ENCODE measurements at places on chromosomes 7 and 10.

DNA sequence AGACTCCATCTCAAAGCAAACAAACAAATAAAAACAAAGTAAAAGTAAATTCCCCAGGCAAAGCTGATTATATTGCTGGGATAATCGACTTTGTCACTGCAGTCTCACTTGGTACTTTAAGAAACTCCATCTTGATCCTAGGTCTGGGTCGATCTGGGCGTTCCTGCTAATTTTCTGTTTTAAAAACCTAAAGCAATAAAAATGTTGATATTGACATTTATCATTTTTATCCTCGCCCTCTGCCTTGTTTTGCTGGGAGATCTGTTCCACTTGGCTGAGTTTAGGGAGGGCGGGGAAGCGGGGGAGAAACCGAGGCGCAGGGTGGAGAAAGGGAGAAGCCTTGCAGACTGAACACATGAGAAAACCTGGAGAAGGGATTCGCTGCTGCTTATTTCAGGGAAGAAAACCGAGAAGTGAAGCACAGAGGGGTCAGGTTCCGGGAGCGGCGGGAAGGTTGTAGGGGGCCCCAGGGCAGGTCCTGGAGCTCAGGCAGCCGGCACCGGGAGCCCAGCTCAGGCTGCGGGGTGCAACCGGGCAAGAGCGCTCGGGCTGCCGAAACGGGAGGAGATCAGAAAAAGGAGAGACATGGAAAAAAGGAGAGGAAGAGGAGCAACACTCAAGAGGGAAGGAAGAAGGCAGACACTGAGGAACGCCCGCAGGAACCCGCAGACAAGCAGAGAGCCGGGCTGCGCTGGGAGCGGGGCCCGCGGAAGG lies 27.3 kb upstream of the KMT2C start:
- DNase-seq: no peak

GRCh38 chr7:125971656-125972055 lies 1042.0 kb upstream of the POT1 start:
- DNase-seq: no peak

DNA sequence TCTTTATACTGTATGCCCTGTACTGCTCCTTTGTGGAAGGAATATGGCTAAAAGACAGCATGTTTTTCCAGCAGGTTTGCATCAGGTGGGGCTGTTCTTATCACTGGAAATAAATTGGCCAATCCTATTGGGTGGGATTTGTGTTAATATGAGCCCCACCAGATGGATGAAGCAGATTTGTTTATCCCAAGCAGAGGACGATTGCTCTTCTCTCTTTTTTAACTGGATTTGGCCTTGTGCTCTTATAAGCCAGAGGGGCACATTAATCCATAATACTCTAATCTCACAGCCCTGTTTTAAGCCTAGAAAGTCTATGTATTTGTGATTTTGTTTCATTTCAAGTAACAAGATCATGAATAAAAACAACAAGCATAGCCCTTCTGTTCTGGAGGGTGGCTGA lies 240.1 kb upstream of the ADARB2 start:
- DNase-seq: no peak

DNA sequence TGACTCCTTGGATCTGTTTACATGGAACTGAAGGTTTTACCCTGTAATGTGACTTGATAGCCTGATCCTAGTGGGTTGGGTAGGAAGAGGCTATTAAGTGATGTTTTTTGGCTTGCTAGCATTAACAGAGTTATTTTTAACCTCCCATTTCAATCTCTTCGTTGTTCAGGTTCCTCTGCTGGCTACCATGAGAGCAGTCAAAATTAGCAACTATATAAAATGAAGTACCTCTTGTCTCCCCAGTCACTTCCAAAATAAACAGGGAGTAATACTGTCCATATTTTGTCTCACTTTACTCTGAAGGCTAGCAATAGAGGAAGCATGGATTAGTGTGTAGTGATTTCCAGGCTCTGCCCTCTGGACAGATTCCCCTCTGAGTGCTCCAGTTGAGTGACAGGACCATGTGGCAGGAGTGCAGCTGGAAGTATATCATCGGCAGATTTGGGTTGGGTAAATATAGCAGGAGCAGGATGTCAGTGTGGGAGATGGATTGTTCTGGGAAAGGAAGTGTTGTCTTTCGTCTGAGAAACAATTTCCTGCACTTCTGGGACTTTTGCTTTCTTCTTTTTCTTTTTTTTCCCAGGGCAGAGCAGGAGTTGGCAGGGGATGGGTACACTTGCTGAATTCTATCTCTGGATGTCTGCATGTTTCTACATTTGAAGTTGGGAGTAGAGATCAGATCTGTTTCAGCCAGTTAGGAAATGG lies 35.2 kb downstream of the GBF1 start:
- no peak for DNase-seq

DNA sequence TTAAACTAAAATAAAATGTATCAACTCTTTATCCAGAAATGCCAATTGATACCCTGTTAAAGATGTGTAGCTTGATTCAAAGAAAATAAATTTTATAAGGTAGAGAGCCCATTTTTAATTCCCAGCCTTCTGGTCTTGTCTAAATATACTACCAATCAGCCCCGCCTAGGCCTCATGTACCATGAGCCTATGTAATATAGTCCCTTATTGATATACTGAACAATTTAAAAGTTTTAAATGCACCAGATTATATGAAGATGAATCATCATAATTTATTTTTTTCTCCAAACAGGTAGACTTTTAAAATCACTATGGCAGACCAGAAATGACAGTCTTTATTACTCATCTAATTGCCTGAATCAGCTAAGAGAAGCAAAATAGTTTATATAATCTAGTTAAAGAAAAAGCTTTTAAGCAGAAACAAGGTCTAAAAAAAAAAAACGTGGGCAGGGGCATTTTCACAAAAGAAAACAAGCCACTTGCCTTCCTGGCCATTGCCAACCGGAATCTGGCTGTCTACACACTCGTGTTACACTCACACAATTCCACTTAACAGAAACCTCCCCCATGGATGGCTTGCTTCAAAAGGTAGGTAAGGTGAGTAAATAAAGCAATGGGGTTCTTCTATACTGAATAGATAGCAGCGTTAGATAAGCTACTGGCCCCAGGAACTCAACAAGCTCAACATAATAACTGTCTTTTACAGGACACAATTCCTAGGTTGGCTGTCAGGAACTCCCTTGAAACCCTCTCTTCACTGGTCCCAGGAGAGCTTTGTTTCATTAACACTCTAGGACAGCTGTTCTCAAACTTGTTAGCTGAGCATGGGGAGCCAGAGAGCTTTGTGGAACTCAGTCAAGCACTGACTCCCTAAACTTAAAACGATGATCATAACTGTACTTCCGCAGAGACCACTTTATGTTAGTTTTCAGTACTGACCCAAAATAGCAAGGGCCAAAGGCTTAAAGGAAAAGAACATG lies 37.2 kb downstream of the RAPGEF5 start:
- DNase-seq: no peak

DNA sequence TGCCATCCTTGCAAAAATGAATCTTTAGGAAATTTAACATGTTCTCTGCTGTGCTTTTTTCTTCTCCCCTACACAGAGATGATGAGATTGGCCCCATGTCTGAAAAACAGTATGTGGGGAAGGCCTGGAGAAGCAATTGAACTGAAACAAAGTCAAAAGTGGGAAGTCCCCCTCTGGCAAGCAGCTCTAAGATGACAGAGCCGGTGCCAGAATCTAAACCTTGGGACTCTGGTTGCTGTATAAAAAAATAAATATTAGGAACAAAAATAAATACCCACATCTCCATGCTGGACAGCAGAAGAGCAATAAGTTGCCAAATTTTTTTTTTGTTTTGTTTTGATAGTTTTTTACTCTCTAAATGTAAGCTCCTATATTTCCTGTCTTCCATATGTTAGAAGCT lies 51.8 kb upstream of the TRIL start:
- DNase-seq: no peak

All from activated CD8-positive, alpha-beta memory T cell treated with anti-CD3 and anti-CD28 coated beads for 4 hours (primary cell).